GM12892 (cell line): ENCODE measurements at places on chromosomes 3 and 15.

DNA sequence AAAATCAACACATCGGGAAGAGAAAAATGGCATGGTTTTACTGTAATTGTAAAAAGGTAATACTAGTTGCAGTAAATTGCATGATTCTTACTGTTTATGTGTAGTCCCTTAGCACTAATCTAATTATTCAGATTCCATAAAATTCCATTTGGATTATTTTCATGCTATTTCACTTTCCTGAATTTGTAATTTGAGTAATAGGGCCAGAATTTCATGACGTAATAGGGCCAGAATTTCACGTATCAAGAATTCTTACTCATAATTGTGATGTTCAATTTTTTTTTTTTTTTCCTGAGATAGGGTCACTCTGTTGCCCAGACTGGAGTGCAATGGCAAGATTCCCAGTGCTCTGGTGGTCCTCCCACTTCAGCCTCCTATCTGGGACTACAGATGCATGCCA, 2.9 kb upstream of the U2SURP start:
- DNase-seq = no peak

DNA sequence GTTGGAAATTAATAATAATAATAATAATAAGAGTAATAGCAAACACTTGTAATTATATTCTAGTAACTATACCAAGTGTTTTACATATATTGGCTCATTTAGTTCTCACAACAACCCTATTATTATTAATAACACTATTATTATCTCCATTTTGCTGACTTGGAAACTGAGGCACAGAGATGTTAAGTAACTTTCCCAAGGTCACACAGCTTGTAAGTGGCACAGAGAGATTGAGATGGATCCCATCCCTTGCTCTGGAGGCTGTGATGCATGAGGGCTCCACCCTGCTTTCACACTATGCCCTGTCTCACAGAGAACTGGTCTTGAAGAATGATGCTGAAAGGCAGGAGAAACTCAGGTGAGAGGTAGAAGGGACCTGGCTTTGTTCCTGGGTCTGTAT, 31.9 kb downstream of the TRIM42 start:
- no peak for DNase-seq

DNA sequence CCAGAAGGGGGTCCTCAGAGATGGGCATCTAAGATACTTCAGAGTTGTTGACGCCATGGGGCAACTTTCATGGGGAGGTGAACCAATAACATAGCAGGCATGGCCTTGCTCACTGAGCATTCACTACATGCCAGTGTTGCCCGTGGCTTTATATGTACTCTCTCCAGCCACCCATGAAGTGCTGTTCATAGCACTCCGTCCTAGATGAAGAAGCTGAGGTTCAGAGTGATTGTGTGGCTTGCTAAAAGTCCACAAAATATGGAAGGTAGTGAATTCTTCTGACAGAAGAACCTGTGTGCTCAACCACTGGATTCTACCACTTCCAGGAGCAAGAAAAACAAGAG, 9.8 kb upstream of the SEMA4B start:
- no peak for DNase-seq

DNA sequence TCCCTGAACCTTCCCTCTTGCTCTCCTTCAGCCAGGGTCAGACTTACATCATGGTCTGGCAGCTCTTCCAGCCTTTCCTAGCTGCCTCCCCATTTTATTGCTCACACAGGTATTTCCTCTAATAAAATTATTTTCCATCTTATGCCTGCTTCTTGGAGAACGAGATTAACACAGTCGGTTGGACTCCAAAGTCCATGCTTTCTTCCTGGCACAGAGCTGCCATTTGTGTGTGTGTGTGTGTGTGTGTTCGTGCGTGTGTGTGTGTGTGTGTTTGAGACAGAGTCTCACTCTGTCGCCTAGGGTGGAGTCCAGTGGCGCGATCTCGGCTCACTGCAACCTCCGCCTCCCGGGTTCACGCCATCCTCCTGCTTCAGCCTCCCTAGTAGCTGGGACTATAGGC, 15.5 kb downstream of the FSD2 start:
- DNase-seq = no peak

DNA sequence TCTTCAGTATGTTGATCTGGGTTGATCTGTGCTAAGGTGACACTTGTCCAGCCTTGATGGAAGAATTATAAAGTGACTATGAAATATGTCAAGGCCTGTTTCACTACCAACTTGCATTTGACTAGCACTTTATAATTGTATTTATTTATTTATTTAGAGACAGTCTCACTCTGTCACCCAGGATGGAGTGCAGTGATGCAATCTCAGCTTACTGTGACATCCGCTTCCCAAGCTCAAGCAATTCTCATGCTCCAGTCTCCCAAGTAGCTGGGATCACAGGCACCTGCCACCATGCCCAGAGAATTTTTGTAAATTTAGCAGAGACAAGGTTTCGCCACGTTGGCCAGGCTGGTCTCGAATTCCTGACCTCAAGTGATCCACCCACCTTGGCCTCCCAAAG, 25.5 kb upstream of the LACTB start:
- DNase-seq = no peak

DNA sequence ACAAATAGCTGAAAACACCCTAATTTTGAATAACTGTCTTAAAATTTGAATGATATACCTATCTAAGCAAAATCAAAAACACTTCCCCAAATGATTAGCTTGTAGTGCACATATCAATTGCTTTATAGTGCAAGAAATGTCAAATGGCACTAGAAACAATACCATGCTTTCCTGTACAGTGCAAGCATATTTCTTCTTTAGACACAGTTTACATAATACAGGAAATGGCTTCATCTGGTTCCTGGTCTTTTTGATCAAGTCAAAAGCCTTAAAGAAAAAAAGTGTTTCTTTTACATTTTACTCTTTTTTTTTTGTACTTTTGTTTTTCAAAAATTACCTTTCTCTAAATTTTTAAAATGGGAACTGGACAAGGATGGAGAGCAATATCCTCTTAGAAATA, 352.1 kb downstream of the MECOM start:
- no peak for DNase-seq

DNA sequence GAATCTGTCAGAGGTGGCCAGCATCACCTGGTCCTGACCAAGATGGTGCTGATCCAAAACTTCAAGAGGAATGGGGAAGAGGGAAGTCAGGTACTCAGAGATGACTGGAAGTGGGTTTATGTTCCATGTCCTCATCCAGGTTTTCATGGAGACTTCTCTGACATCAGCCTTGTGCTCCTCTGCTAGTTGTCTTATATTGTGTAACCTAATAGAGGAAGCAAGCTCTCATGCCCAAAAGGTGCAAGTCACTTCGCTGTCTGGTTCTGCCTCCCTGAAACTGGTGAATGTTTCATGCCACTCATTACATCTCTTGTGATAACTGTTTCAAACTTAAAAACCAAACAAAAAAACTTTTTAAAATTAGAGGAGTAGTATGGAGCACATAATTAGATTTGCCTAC, 127.2 kb upstream of the MANF start:
- DNase-seq = no peak

DNA sequence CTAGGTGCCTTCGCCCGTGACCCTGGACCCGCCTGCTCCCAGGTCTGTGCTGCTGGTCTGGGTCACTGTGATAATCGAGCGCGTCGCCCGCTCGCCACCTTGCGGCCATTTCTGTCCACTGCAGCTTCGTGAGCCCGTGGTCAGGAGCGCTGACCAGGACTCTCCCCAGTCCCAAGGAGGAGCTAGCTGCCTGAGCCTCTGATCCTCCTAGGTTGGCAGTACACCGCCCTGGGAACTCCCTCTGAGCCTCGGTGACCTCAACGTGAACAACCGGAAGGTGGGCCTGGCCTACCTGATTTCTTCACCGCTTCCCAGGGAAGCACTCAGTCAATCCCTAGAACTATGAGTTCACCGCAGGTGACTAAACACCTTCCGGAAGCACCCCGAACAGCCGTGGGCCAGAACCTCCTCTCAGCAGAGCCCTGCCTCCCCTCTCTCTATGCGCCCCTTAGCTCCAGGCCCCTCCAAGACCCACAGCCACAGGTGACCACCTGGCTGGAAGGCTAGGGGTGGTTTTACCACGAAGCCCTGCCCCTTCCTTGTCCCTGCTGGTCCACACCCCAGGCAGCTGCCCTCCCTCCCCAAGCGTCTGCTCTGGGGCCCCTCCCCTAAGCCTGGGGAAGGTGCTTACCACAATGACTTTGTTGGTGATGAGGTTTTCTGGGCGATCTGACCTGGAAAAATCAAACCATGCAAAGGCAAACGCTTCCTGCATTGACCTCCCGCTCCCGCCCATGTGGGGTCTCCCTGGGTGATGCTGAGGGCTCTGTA, 9.7 kb downstream of the PLA2G4D start:
- DNase-seq = peak; percentile 71

- no peak for DNase-seq
Measured at GRCh38 chr3:23826382-23827064, 20.8 kb downstream of the UBE2E1 start.

- no peak for DNase-seq
Measured at GRCh38 chr3:159843840-159844730, 144.6 kb upstream of the IL12A start.

- DNase-seq = no peak
Measured at GRCh38 chr3:71500696-71501095, 82.8 kb downstream of the FOXP1 start.

GRCh38 chr15:81809543-81809942, 236.3 kb downstream of the MEX3B start:
- no peak for DNase-seq

GRCh38 chr15:67108122-67108961, 42.9 kb downstream of the SMAD3 start:
- DNase-seq = no peak

GRCh38 chr3:123508178-123508577, 59.3 kb upstream of the ADCY5 start:
- DNase-seq = no peak

- no peak for DNase-seq
Measured at GRCh38 chr15:46856839-46857502, 860.3 kb upstream of the SEMA6D start.

DNA sequence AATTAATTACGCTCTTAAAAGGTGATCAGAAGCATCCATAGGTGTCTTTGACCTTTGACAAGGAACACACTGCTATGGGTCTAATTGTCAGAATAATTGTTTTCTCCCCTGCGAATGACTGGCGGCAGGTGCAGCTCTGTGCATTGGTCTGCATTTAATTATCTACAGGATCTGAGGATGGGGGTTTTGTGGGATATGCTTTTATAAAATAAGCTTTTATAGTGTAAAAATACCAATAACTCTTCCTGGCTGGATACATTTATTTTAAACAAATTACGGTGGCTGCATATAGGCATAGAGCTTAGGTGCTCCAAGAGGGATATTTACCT, 201.6 kb upstream of the RGMA start:
- no peak for DNase-seq

DNA sequence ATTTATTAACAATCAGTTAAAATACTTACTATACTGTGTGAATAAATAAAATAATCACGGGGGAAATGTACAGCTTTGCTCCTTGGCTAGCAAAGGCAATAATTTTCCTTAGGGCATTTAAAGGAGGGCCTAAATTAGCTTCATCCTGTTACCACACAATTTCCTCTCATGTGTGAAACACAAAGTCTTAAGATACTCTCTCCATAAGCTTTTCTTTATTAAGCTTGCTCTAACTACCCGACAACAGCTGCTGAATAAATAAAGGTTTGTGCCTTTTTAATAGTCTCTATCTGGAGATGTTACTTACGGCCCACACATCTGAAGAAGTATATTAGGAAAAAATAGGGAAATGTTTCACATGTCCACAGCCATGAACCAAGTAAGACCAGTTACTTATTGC, 29.7 kb downstream of the ZNF106 start:
- DNase-seq = no peak

GRCh38 chr3:138383715-138384465, 35.5 kb downstream of the MRAS start:
- no peak for DNase-seq

- DNase-seq = no peak
Measured at GRCh38 chr3:192916371-192917027, 1.2 kb downstream of the MB21D2 start.

DNA sequence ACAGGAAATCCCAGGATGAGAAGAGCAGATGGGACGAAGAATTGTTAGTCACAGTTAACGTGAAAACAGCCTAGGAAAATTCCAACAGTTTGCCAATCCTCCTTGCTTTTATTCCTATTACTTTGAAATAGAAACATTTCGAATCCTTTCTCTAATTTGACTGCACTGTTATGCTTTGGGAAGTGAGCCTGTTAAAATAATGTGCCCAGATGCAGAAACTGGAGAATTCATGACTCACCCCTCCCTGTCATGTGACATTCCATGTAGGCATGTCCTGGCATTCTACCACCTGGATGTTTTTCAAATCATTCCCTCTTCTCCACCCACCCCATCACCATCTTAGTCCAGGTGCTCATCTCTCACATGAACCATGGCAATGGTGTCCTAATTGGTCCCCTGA, 107.3 kb downstream of the MINAR1 start:
- no peak for DNase-seq

DNA sequence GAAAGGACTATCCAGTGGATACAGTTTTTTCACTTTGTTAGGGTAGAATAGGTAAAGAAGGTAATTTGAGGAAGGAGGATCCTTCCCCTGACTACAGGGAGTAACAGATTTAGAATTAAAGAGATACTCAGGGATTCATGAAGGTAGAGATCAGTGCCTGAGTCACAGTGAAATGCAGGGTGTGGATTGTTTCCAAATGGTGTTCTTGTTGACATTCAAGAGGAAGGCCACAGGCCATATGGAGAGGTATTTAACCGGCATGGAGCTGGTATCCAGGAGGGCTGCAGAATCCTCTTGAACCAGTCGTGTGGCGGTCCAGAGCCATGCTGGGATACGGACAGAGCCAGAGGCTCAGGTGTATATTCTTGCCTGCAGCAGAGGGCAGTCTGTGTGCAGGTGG, 28.2 kb downstream of the GYG1 start:
- no peak for DNase-seq

- no peak for DNase-seq
Measured at GRCh38 chr3:9730657-9731205, 804 bp upstream of the BRPF1 start.

- no peak for DNase-seq
Measured at GRCh38 chr15:57594479-57594878, 2.8 kb downstream of the MYZAP start.

GRCh38 chr3:175215833-175216232, 356.7 kb downstream of the NAALADL2 start:
- no peak for DNase-seq

DNA sequence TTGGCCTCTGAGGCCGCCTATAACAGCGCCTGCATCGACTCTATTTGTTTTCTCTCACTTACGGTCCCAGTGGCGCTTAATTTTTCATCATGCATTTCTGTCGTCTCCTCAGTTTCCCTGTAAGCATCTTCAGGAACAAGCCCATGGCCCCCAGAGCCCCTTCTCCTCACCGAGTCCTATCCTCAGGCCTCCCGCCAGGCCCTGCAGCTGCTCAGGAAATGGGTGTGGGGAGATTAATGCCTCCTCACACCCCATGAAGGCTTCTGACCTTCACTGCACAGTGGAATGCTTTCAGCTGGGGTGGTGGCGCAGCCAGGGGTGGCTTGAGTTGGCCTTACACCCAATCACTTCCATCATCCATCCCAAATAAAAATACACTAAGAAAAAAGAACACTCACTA, 260.4 kb downstream of the FAM43A start:
- DNase-seq = no peak

GRCh38 chr3:31057891-31058290, 163.4 kb upstream of the GADL1 start:
- no peak for DNase-seq
